ENCODE measurements at places on chromosomes 16 and 17.

- no peak for DNase-seq
Observed at GRCh38 chr16:58518083-58518979, 3.0 kb downstream of the SETD6 start.

GRCh38 chr16:84144859-84145639 is at the start of the genes DNAAF1 and HSDL1:
Gene DNAAF1, plus strand, starts transcription at chr16:84145308. Its CDS starts 133 bp downstream, at chr16:84145441.
Gene HSDL1, minus strand, starts transcription at chr16:84145177. Its CDS starts 13,856 bp downstream, at chr16:84131321.
- peak; percentile 95 for DNase-seq

DNA sequence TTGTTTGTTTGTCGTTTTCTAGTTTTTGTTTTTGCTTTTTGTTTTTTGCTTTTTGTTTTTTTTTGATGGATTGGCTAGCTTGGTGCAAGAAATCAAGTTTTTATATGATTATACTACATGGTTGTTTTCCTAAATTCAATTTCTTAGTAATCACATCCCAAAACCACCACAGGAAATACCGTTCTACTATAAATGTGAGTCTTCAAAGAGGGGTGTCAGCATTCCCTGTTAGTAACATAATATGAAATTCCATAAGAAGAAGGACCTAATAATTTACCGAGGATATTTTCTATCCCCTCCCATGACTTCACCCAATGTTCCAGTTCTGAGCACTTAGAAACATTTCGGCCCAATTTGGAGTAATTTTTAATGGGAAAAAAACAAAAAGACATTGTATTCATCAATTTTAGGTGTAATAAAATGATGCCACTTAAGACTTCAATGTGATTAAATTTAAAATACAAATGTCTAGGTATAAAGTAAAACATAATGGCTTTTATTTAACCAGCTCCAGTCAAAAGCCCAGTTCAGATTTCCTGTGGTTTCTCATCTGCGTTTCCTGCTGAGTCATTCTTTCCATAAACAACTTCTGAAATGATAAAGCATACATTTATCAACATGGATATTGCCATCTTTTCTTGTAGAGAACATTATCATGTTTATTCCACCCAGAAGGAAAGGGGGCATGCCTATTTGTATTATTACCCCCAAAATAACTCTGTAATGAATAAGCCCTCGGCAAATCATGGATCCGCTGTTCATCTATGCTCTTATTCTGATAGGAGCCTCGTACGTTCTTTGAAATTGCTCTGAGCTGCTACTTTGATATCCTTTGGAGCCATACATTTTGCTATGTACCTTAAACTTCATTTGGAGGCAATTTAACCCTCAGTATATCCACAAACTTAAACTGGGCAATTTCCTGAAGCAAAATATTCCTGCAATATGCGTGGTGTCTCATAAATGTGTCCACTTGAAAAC is 28.1 kb downstream of the HSBP1 start:
- DNase-seq = no peak

DNA sequence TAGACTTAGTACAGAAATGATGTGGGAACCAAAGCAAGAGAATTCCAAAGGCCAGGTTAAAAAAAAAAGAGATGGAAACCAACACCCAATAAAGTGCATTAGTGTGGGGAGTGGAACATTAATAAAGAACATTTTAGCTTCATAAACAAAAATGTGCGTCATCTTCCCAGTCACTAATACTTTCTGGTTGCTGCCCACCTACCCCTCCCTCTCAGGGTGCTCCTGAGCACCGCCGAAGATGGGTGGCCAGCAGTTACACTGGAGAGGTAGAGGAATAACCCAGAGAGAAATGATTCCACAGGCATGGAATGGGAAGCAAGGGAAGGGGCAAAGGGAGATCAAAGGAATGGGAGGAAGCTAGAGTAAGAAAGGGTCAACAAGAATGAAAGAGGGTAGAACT is 6.0 kb upstream of the CHD3 start:
- no peak for DNase-seq

DNA sequence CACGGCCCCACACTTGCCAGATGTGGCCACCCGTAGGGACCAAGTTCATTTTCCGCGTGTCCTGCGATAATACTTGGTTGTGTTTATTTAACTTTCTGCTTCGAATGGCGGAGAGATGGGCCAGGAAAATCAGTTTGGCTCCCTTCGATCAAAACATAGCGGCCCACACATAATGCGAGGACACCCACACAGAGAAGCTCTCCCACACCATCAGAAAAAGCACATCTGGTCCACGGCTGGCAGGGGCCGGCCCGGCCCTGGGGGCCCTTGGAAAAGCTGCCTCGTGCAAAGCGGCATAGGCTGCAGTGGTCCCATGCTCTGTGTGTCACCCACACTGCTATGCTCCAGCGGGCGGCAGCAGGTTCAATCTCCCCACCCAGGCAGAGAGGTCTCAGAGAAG is 46.9 kb downstream of the ZNF423 start:
- no peak for DNase-seq

DNA sequence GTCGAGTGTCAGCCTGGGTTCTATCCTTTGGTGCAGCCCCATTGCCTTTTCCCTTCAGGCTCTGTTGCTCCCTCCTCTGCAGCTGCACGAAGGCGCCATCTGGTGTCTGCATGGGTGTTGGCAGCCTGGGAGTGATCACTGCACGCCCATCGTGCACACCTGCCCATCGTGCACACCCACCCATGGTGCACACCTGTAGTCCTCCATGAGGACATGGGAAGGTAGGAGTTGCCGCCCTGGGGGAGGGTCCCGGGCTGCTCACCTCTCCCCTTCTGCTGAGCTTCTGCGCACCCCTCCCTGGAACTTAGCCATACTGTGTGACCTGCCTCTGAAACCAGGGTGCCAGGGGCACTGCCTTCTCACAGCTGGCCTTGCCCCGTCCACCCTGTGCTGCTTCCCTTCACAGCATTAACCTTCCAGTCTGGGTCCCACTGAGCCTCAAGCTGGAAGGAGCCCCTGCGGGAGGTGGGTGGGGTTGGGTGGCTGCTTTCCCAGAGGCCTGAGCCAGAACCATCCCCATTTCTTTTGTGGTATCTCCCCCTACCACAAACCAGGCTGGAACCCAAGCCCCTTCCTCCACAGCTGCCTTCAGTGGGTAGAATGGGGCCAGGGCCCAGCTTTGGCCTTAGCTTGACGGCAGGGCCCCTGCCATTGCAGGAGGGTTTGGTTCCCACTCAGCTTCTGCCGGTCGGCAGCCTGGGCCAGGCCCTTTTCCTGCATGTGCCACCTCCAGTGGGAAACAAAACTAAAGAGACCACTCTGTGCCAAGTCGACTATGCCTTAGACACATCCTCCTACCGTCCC is 2.9 kb downstream of the CTRL start:
- DNase-seq = peak; percentile 48

GRCh38 chr16:31267332-31268032 is 7.7 kb downstream of the ITGAM start:
- DNase-seq = no peak

- no peak for DNase-seq
Observed at GRCh38 chr17:20315311-20315710, 152.0 kb downstream of the LGALS9B start.

Data from neuronal stem cell (in vitro differentiated cells).